ENCODE measurements at places on chromosomes 4 and X.

DNA sequence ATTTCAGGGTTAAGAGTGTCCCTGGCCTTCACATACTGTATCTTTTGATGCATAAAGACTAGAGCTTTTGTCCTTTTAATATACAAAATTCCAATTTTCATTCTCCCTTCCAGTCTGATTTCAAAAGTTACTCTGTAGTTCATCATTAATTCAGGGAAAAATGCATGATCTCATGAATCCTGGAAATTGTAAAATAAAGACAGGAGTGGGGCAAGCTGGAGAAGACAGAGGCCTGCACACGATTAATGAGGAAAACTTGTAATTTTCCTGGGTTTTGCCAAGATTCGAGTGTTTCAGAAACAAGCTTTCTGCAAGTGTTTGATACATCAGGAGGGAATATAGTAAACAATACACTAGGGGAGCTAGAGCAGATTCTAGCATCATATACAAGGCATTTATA, 947.9 kb downstream of the FAT4 start:
- DNase-seq = no peak

DNA sequence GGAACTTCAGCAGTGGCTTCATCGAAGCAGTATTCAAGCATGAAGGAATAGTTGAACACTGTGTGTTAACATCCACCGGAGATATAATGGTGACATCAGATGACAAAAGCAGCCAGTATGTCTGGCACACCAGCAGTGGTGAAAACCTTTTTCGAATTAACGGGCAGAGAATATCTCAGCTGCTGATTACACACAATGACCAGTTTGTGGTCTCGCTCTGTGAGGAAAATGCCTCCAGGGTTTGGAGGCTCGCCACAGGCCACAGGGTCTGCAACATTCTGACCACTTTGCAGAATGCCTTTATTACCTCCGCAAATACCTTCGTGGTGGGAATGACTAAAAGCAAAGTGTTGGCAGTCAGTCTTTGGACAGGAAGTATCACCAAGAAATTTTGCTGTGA, 201.5 kb downstream of the NWD2 start:
- no peak for DNase-seq

GRCh38 chrX:103063918-103064434, at the start of gene BEX1:
Gene BEX1, minus strand, starts transcription at chrX:103064171. Its CDS starts 897 bp downstream, at chrX:103063274.
- no peak for DNase-seq

- no peak for DNase-seq
Observed at GRCh38 chrX:72314881-72315280, 9.2 kb upstream of the CITED1 start.

DNA sequence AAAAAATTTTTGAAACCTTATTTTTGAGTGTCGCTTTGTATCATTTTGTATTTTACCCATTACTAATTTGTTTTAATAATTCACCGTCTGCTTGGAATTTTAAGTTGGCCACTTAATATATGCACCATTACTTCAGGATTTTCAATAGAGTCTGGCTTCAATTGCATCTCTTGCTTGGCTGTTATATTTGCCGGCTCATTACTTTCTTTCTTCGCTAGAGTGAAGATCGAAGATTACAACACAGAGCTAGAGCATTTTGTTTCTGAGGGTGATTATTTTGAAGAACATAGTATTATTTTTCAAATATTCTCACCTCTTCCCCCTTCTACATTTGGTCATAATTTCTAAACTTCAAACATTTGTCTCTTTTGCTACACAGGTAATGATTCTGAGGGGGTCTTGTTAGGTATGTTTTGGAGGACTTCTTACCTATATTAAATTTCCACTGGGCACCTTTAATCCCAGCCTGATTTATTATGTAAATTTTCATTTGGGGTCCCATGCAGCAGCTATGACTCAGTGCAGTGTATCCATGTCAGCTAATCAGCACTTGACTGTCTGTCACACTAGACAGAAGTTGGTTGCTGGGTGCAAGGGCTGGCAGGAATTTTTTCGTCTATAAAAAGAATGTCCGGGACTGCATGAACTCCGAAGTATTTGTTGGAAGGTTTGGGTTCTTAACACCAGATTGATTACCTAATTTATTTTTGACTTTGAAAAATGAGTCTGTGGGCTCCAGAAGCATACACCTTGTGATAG, 18.6 kb downstream of the TBC1D1 start:
- DNase-seq = no peak

GRCh38 chrX:148774276-148774675, 273.9 kb downstream of the AFF2 start:
- DNase-seq = no peak

GRCh38 chr4:7587433-7588405, 153.0 kb upstream of the PSAPL1 start:
- DNase-seq = no peak

DNA sequence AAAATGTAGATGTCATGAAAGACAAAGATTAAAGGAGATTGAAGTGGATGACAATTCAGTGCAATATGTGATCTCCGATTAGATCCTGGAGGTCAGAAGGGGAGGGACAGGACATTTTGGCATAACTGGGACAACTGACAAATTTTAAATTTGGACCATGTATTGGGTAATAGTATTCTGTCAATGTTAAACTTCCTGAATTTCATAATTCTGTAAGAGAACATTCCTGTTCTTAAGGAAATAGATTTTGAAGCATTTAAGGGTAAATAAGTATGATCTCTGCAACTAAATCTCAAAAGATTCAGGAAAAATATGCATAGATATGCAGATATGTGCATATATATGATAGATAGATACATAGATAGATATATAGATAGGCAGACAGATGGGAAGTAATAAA, 11.0 kb downstream of the ODAPH start:
- no peak for DNase-seq

- no peak for DNase-seq
Observed at GRCh38 chr4:42339935-42340406, 57.3 kb upstream of the SHISA3 start.

DNA sequence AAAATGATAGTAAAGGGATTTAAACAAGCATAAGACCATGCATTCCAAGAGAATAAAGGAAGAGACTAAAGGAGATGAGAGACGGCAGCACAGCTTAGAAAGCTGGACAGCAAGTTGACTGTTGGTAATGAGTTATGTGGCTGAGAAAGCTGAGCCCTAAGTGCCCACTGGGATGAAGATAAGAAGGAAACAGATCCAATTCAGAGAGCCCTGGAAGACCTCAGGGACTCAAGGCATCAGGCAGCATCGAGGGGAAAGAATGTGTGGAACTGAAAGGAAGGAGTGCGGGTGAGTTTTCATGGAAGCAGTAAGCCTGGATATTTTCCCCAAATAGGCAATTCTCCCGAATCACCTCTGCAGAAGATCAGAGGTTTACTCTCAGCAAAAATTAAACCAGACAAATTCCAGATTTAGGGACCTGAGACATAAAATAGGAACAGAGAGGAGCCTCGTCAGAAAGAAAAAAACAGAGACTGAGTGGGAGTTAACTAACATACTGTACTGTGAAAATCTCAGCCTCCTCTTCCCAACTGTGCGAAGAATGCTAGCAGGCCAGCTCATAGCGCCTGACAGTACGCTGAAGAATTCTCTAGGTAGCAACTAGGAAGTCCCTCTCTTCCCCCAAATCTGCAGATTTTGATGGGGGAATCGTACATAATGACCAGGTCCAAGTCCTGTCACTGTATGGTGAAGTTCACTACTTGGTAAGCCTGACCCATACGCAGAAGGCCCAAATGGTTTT, 187.7 kb upstream of the TAPT1 start:
- DNase-seq = no peak

- no peak for DNase-seq
Observed at GRCh38 chrX:22203186-22203585, 69.5 kb upstream of the CBLL2 start.

DNA sequence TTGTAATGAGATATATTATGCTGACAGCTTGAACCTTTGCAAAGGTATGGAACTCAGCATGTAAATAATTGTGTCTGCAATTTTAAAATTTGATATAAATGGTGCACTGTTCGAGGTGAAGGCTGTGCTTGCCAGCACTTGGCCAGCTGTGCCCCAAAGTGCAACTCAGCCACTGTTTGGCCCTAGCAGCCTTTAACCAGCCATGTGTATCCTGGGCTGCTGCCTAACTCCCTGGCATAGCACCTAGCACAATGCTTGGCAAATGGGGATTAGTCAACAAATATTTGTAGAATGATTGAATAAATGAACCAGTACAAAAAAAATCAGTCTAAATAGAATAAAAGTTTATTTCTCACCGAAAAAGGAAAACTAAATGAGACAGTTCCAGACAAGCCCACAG, 83.8 kb upstream of the ZIC3 start:
- no peak for DNase-seq

- no peak for DNase-seq
Observed at GRCh38 chr4:184253072-184253420, 35.4 kb upstream of the ENPP6 start.

- DNase-seq = no peak
Observed at GRCh38 chr4:5066101-5066500, 14.8 kb downstream of the STK32B start.

GRCh38 chr4:159946983-159947615, 844.2 kb downstream of the RAPGEF2 start:
- no peak for DNase-seq

DNA sequence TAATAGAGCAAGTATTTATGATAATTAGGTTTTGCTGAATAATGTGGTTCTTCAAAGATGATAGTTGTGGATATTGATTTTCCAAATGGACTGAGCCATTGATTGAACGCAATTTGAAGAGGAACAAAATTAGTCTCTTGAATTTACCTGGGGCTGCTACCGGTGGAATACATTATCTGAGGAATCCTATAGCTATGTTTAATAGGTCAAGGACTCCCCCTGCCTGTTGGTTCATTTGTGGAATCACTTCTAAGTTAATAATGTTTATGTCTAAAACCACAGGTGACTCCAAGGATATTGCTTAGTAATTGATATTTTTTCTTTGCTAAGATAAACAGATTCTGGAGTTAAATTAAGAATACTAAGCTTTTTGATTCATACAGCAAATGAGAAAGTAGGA, 576.0 kb upstream of the PABPC4L start:
- DNase-seq = no peak

DNA sequence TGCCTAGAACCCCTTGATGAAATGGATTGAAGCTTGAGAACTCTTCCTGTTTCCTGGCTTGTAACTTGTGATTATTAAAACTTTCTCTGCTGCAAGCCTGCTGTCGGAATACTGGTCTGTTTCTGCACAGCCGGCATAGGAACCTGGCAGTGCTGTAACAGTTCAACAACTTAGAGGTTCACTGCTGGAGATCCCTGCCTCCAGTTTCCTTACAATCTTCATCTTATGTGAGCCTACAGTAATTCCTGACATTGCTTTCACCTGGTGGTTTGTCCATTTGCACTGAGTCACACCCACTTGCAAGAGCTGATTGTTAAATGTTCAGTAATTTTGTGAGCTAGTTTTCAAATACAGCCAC, 1.3 kb upstream of the SEPSECS start:
- no peak for DNase-seq

DNA sequence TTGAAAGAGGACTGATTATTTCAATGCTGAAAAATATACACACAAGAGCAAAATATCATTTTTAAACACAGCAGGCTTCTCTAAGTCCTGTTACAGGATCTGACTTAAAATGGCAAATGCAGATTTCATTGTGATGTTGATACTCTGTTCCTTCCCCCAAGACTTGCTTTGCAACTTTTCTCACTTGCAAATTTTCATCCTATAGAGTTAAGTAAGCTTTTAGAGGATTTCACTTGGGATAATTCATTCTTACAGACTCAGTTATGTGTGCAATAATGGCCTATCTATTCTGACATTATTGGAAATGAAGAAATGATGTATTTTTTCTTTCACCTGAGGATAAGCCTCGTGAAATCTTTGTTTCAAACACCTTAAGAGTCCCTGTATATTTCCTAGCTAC, 2403.2 kb downstream of the ARAP2 start:
- DNase-seq = no peak

DNA sequence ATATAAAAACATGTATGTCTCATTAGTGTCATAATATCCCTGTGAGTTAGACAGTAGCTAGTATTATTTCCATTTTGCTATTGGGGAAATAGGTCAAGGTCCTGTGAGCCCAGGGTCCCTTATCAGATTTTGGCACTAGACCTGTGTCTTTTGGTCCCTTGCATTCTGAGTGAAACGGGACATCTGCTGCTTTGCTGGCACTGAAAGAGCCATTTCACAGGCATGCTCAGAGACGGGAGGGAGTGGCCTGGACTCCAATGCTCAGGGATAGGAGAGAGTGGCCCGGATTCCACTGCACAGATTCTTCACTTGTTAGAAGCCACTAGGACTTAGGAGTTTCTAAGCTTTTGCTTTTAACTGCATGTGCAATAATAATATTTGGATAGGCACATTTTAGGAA, 177.2 kb downstream of the TSPAN5 start:
- DNase-seq = no peak

DNA sequence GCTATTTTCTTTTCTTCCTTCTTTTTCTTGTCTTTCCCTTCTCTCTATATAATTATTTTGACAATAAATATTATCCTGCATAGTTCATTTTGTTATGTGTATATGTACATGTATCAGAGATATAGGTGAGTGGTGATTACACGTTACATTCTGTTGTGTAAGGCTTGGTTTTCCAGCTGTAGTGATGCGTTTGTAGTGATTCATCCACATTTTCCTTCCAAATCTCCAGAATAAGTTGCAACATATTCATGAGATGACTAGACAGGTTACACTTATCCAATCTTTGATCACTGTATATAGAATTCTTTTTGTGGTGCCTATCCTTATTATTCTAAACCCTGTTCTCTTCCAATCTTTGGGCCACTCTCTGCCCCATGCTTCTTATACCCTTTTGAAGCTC, 540.2 kb downstream of the GBA3 start:
- DNase-seq = no peak
